GM12878 (cell line): ENCODE measurements at places on chromosomes 12 and 14. TPM values are rescaled to one million over a fixed set of nuclear protein-coding genes. Genes with fewer than 3 reads are reported as not detected.

Gene PLCZ1
- total RNA-seq = not detected in 2 replicates

Gene ADAM20
- 0.08 and 0.10 TPM in 2 replicates for total RNA-seq

Gene GPRC5D
- total RNA-seq = not detected in 2 replicates

Gene TMPO
- total RNA-seq = 237 and 245 TPM in 2 replicates

Gene KRT83
- not detected in 2 replicates for total RNA-seq

Gene BMP4
- 0.46 and 0.85 TPM in 2 replicates for total RNA-seq

Gene MYRFL
- total RNA-seq = 0.38 and 0.72 TPM in 2 replicates

Gene SLCO1B1
- total RNA-seq = not detected in 2 replicates

Gene FGF6
- not detected in 2 replicates for total RNA-seq

Gene AQP6
- total RNA-seq = not detected in 2 replicates

Gene LAG3
- 4.2 and 5.2 TPM in 2 replicates for total RNA-seq

Gene DNAL1
- 6.7 and 7.7 TPM in 2 replicates for total RNA-seq

Gene OLR1
- 0.08 TPM in 1 of 2 replicates, not detected in the other for total RNA-seq

Gene MMP19
- total RNA-seq = not detected in 2 replicates

Gene ARHGEF40
- 0.31 and 0.35 TPM in 2 replicates for total RNA-seq

Gene FBLN5
- total RNA-seq = 0.28 and 0.64 TPM in 2 replicates

Gene KRT73
- total RNA-seq = not detected in 2 replicates

Gene CCDC38
- total RNA-seq = 0.08 TPM in 1 of 2 replicates, not detected in the other

Gene GOLT1B
- 28.7 and 33.5 TPM in 2 replicates for total RNA-seq

Gene STAC3
- total RNA-seq = 5.5 and 5.7 TPM in 2 replicates

Gene RHOF
- 72.8 and 78.7 TPM in 2 replicates for total RNA-seq

Gene LALBA
- not detected in 2 replicates for total RNA-seq

Gene PPP1R36
- not detected in 2 replicates for total RNA-seq

Gene ESPL1
- 54.4 and 61.9 TPM in 2 replicates for total RNA-seq

Gene CIDEB
- total RNA-seq = 5.1 and 5.5 TPM in 2 replicates

Gene IFNG-AS1
- 1.1 and 1.3 TPM in 2 replicates for total RNA-seq

Gene SOAT2
- 1.6 and 1.9 TPM in 2 replicates for total RNA-seq

Gene SHMT2
- 288 and 297 TPM in 2 replicates for total RNA-seq

Gene ATP2B1
- 51.1 and 54.9 TPM in 2 replicates for total RNA-seq
